ENCODE measurements at places on chromosomes 3 and 15.

DNA sequence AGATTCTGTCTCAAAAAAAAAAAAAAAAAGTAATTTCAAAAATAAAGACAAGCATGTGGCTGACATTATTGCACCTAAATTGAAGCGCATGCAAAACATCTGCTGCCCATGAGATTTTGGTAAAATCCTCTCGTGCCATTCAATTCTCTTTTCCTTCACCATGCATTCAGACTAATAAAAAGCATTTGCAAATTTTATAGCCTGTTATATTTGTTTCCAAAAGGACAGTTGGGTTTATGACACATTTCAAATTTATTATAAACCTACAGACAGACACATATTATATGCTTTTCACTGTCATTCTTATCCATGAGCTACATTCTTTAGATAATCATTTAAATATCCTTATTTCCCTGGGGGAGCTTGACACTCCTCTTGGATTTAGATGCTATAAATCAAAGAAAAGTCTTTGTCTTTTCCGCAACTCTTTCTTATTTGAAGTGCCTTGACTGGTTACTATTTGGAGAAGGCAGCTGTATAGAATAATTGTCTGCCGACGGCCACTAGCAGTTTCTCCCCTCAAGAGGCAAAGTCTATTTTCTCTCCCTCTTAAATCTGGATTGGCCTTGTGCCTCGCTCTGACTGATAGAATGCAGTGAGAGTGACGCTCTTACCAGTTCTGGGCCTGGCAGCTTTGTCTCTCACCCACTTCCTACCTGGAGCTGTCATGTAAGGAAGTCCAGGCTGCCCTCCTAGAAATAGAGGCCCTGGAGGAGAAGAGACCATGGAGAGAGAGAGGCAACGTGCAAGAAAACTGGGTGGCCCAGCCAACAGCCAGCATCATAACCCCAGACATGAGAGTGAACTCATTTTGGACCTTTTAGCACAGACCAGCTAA lies 6.8 kb upstream of the LRIG1 start:
- H3K36me3 ChIP-seq = no peaks in the 10 kb centered on the region
- H3K27ac ChIP-seq = no peak overlapping the region

GRCh38 chr15:67879440-67880129 lies 39.7 kb upstream of the RNU6-1 start:
- no peak overlapping the region for H3K27ac ChIP-seq
- no peak for DNase-seq
- peaks cover 36% of the 10 kb centered on the region for H3K4me1 ChIP-seq
- no peak overlapping the region for H3K4me3 ChIP-seq

GRCh38 chr3:50205413-50206276 lies 574 bp downstream of the SLC38A3 start:
- DNase-seq = peak; percentile 32
- H3K4me1 ChIP-seq = no peaks in the 10 kb centered on the region
- H3K27me3 ChIP-seq = peaks cover 14% of the 10 kb centered on the region
- H3K27ac ChIP-seq = no peak overlapping the region

DNA sequence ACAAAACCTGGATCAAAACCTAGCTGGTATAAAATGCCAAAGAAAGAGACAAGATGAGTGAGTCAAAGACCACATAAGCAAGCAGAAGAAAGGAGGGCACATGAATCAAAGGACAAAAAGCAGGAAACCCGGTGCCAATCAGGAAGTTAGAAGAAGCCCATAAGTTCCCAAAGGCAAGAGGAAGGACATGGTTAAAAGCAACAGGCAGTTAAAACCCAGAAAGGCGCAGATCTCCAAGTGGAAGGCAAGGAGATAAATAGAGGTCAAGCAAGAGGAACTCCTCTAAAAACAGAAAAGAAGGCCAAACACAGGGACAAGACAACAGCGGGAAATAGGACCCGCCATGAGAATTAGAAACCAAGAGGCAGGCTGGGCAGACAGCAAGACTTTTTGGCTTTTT lies 4.4 kb downstream of the TMOD2 start:
- H3K27ac ChIP-seq = peak overlapping the region; percentile 44
- H3K4me1 ChIP-seq = peaks cover 68% of the 10 kb centered on the region
- peaks cover 20% of the 10 kb centered on the region for H3K36me3 ChIP-seq
- DNase-seq = no peak
- no peak overlapping the region for H3K4me3 ChIP-seq
- peaks cover 5% of the 10 kb centered on the region for H3K27me3 ChIP-seq

GRCh38 chr15:67003586-67003985 lies 61.8 kb upstream of the SMAD3 start:
- DNase-seq = no peak
- H3K4me3 ChIP-seq = no peak overlapping the region
- no peaks in the 10 kb centered on the region for H3K27me3 ChIP-seq
- no peak overlapping the region for H3K27ac ChIP-seq
- H3K36me3 ChIP-seq = no peaks in the 10 kb centered on the region

GRCh38 chr15:65833501-65834205 lies 35.6 kb upstream of the RAB11A start:
- no peaks in the 10 kb centered on the region for H3K36me3 ChIP-seq
- H3K27ac ChIP-seq = peak overlapping the region; percentile 99
- peaks cover 60% of the 10 kb centered on the region for H3K4me1 ChIP-seq
- peak overlapping the region; percentile 22 for H3K4me3 ChIP-seq
- peaks cover 2% of the 10 kb centered on the region for H3K27me3 ChIP-seq

DNA sequence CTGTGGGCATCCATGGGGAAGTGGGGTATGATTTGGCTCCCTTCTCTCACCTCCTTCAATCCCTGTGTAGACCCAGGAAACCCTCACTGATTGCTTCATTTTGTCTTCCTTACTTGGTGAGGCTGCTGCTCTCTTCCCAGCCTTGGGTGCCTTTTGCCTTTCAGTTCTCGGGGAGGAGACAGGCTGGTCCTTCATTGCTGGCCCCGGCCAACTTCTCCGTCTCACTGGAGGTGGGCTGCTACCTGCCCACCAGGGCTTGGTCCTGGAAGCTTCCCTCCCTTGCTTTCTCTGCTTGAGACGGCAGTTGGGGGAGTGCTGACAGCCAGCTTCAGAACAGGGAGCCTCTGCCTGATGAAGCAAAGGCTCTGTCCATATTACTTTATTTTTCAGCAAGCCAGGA lies 4.7 kb downstream of the FOXL2 start:
- peaks cover 22% of the 10 kb centered on the region for H3K27me3 ChIP-seq
- no peak overlapping the region for H3K27ac ChIP-seq
- H3K4me1 ChIP-seq = peaks cover 47% of the 10 kb centered on the region
- H3K36me3 ChIP-seq = peaks cover 6% of the 10 kb centered on the region
- no peak overlapping the region for H3K4me3 ChIP-seq

GRCh38 chr3:105959851-105960250 lies 91.0 kb upstream of the CBLB start:
- H3K4me3 ChIP-seq = no peak overlapping the region
- no peak overlapping the region for H3K27ac ChIP-seq
- H3K27me3 ChIP-seq = no peaks in the 10 kb centered on the region
- no peaks in the 10 kb centered on the region for H3K4me1 ChIP-seq
- DNase-seq = no peak

GRCh38 chr3:116579840-116580239 lies 129.7 kb upstream of the TUSC7 start:
- H3K27ac ChIP-seq = no peak overlapping the region
- no peaks in the 10 kb centered on the region for H3K27me3 ChIP-seq
- no peaks in the 10 kb centered on the region for H3K4me1 ChIP-seq
- no peaks in the 10 kb centered on the region for H3K36me3 ChIP-seq
- H3K4me3 ChIP-seq = no peak overlapping the region

DNA sequence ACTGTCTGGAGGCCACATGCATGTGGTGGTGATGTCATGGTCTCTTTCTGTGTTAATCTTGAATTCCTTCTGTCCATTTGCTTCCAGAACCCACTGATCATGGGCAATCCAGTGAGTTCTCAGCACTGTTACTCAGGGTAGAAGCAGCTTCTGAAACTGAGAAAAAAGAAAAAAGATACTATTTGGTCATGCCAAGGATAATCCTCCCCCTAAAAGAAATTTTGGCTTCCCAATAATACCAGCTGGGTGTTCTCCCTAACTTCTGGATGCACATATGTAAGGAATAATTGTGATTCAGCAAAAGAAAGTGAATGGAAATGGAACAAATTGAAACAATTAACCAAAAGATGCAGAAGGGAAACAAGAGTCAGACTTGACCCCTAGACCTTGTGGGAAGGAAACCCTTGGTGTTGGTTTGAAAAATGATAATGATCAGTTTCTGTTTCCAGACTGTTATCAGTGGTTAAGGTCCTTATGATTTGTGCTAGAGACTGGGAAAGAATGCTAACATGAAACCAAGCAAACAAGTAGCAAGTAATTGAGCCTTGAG lies 92.3 kb downstream of the RBMS3 start:
- peaks cover 7% of the 10 kb centered on the region for H3K4me1 ChIP-seq
- H3K27me3 ChIP-seq = no peaks in the 10 kb centered on the region
- H3K27ac ChIP-seq = no peak overlapping the region

- no peak overlapping the region for H3K4me3 ChIP-seq
- peaks cover 7% of the 10 kb centered on the region for H3K27me3 ChIP-seq
- no peak overlapping the region for H3K27ac ChIP-seq
- no peak for DNase-seq
- peaks cover 10% of the 10 kb centered on the region for H3K4me1 ChIP-seq
These were observed 23.5 kb upstream of the HES1 start for GRCh38 chr3:194112120-194113106.

DNA sequence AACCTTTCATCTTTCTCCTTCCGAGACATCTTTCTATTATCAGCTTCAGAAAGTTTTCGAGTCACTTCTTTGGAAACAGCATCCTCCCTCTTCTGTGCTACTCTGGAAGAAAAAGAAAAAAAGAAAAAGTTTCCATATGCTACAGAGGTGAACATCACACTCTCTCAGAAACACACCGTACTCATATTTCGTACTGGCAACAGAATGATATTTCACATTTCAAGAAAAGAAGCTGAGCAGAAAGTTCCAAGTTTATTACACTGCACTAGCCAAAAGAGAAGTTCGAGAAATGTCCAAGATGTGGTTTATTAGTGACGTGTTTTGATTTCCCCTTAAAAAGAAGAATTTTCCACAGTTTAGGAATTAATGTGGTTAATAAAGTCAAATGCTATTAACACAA lies 6.0 kb downstream of the SSR3 start:
- H3K4me3 ChIP-seq = no peak overlapping the region
- no peak for DNase-seq
- H3K27me3 ChIP-seq = no peaks in the 10 kb centered on the region
- peaks cover 11% of the 10 kb centered on the region for H3K36me3 ChIP-seq
- no peak overlapping the region for H3K27ac ChIP-seq
- H3K4me1 ChIP-seq = peaks cover 27% of the 10 kb centered on the region

- H3K27ac ChIP-seq = no peak overlapping the region
- DNase-seq = no peak
- H3K27me3 ChIP-seq = no peaks in the 10 kb centered on the region
- H3K4me1 ChIP-seq = peaks cover 2% of the 10 kb centered on the region
- H3K36me3 ChIP-seq = no peaks in the 10 kb centered on the region
- H3K4me3 ChIP-seq = no peak overlapping the region
These were observed 22.8 kb upstream of the KCTD6 start for GRCh38 chr3:58469096-58469495.

DNA sequence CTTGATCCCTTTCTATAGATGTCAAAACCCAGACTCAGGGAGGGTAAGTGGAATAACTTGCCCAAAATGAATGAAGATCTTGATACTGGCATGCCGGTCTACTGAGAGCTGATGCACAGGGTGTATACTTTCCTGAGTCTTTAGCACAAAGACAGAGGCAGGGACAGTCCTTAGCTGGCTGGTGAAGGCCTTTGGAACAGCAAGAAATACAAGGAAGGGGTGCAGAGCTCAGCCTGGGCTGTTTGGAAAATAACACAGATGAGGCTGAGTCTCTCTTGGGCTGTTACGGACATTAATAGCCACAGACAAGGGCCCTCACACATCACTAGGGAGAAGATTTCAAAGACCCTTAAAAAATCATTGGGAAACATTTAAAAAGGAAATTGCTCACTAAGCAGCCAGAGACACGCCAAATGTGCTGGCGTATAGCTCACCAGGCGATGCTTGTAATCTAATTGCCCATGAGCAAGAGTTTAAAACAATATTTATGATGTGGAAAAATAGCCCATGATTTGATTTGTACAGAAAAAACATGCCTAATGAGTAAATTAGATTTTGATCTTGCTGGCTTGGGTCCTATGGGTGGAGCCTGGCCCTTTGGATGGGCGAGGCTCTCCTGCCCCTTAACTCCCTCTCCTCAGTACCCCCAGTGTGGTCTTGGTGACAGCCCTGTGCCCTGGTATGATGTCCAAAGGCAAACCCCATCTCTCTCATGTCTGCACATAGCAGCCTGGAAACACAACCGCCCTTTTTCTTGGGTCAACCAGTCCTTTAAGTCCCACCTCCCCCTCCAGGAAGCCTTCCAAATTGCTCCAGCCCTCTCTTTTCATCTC lies 81.8 kb upstream of the MRPS22 start:
- no peaks in the 10 kb centered on the region for H3K27me3 ChIP-seq
- H3K4me1 ChIP-seq = peaks cover 6% of the 10 kb centered on the region
- no peak overlapping the region for H3K27ac ChIP-seq
- H3K4me3 ChIP-seq = no peak overlapping the region
- no peaks in the 10 kb centered on the region for H3K36me3 ChIP-seq

DNA sequence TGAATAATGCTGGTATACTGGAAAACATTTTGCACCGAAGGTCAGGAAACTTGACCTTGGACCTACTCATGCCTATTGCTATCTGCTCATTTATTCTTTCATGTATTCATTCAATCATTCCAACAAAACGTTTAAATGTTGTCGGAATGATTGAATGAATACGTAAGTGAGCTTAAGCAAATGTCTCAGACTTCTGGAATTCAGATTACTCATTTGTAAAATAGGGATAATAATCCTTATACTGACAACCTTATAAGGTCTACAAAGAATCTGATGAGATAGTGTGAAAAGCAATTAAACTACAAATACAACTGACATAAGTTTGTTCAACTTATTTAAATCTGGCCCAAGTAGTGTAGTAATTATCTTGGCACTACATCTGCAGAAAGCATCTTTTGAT lies 288.7 kb downstream of the WDR72 start:
- no peaks in the 10 kb centered on the region for H3K27me3 ChIP-seq
- H3K36me3 ChIP-seq = no peaks in the 10 kb centered on the region
- no peaks in the 10 kb centered on the region for H3K4me1 ChIP-seq
- no peak for DNase-seq

DNA sequence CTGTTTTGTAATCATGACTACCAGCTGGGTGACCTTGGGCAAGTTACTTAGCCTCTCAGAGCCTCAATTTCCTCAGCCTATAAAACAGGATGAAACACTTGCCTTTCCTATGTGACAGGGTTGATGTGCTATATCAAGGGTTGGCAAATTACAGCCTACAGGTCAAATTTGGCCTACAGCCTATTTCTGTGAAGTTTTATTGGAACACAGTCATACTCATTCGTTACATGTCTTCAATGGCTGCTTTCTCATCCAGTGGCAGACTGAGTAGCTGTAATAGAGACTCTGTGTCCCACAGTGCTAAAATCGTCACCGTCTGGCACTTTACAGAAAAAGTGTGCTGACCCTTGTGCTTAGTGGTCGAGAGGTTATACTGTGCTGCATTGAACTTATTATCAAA lies 16.6 kb downstream of the ABHD6 start:
- DNase-seq = no peak
- H3K27ac ChIP-seq = no peak overlapping the region

- no peak overlapping the region for H3K4me3 ChIP-seq
- DNase-seq = peak; percentile 83
- no peak overlapping the region for H3K27ac ChIP-seq
- H3K4me1 ChIP-seq = peaks cover 7% of the 10 kb centered on the region
- H3K27me3 ChIP-seq = peaks cover 1% of the 10 kb centered on the region
- peaks cover 72% of the 10 kb centered on the region for H3K36me3 ChIP-seq
These were observed 154.0 kb downstream of the ADAMTS9 start for GRCh38 chr3:64533617-64534317.

- H3K4me1 ChIP-seq = no peaks in the 10 kb centered on the region
- no peak for DNase-seq
- H3K27ac ChIP-seq = no peak overlapping the region
- no peaks in the 10 kb centered on the region for H3K27me3 ChIP-seq
- no peak overlapping the region for H3K4me3 ChIP-seq
- no peaks in the 10 kb centered on the region for H3K36me3 ChIP-seq
These were observed 38.8 kb downstream of the IMPG2 start for GRCh38 chr3:101281521-101282030.

Data from endothelial cell (in vitro differentiated cells).